ENCODE measurements at places on chromosomes 7 and 10.

GRCh38 chr10:103244666-103245271 lies 918 bp upstream of the RPEL1 start:
- peak; percentile 62 for DNase-seq

DNA sequence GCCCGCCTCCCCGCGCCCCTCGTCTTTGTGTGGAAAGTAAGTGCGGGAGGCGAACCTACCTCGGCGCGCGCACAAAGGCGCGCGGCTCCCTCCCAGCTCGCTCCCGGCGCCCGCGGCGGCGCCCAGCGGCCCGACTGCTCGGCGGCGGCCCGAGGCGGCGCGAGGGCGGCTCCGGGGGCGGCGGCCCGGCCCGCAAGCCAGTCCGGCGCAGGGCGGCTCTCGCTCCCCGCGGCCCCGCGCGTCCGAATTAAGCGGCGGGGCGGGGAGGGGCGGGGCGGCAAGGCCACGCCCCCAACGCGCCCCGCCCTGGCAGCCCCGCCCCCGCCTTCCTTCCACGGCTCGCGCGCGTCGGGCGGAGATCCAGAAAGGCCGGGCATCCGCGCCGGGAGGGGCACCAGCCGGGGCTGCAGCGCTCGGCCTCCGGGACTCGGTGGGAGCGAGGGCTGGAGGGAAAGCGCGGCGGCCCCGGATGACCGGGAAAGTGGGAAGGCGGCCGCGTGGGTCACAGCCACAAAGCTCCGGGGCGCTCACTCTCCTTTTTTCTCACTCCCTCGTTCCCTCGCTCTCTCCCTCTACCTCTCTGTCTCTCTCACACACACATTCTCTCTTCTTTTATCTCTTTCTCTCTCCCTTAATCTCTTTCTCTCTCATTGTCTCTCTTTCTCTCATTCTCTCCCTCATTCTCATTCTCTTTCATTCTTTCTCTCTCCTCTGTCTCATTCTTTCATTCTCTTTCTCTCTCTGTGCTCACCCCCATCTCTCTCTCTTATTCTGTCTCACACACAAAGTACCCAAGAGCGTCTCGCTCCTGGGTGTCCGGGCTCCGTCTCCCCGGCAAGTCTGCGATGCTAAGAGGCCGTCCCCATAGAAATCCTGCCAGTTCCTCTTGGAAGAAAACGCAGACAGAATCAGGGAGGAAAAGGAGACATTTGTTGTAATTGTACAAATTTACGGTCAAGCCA lies 170.2 kb downstream of the FAM107B start:
- DNase-seq: no peak

- DNase-seq: no peak
These were observed 22.8 kb downstream of the FAM107B start for GRCh38 chr10:14751921-14752320.

GRCh38 chr10:62594093-62594520 lies 210.4 kb upstream of the ADO start:
- DNase-seq: no peak

GRCh38 chr10:114024876-114025610 lies 18.6 kb upstream of the ADRB1 start:
- peak; percentile 65 for DNase-seq

- no peak for DNase-seq
These were observed 5.2 kb downstream of the INPP5A start for GRCh38 chr10:132542819-132543218.

GRCh38 chr10:61993711-61994401 lies 92.4 kb downstream of the ARID5B start:
- no peak for DNase-seq

DNA sequence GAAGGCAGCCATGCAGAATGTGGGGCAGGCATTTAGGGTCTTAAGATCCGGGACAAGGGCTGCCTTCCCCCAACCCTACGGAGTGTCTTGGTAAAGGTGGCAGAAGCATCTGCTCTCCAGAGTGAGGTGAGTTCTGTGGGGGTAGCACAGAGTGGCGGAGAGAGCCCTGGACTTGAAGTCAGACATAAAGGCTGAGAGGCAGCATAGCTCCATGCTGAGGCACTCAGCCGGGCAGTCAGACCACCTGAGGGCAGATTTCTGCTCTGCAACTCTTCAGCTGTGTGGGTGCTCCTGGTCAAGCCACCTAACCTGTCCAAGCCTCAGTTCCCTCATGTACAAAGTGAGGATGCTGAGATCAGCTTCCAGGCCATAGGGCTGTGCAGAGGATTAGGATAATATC lies 81.0 kb downstream of the CRTAC1 start:
- DNase-seq: no peak

DNA sequence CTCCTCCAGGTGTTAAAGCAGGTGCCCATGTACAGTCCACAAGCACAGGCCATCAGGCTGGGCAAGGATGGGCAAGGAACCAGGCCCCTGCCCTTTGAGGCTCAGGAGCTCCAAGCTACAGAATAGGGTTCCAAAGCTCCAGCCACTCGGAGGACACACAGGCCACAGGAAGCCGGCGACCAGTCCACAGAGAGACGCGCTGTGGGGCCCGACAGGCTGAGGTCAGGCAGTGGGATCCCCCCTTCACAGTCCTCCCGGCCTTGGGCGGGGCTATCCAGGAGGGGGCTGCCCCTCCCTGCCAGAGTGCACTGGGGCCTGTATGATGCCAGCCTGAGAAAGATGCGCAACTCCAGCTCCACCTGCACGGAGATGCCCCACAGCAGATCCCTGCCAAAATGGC lies 34.0 kb downstream of the MAD1L1 start:
- no peak for DNase-seq

- DNase-seq: no peak
These were observed 173.2 kb upstream of the MTPN start for GRCh38 chr7:136150311-136150710.

DNA sequence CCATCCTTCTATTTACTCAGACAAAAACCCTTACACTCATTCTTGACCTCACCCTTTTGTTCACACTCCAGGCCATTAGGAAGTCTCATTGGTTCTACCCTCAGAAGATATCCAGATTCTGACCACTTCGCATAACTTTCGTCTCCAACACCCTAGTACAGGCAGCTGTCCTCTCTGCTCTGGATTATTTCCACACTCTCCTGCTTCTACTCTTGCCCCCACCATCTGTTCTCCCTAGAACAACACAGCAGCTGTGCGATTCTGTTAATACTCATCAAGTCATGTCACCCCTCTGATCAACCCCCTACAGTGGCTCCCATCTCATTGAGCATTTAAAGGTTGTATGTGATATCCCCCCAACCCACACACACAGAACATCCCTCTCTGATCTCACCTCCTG lies 15.5 kb upstream of the TRIL start:
- DNase-seq: no peak

- DNase-seq: no peak
These were observed 2.9 kb upstream of the TARP start for GRCh38 chr7:38276096-38276877.

- no peak for DNase-seq
These were observed 188.2 kb downstream of the KIF20B start for GRCh38 chr10:89889606-89890005.

- DNase-seq: no peak
These were observed 6.9 kb upstream of the ZNF485 start for GRCh38 chr10:43599333-43599732.

- DNase-seq: no peak
These were observed 1.2 kb downstream of the PHKG1 start for GRCh38 chr7:56091591-56091990.

DNA sequence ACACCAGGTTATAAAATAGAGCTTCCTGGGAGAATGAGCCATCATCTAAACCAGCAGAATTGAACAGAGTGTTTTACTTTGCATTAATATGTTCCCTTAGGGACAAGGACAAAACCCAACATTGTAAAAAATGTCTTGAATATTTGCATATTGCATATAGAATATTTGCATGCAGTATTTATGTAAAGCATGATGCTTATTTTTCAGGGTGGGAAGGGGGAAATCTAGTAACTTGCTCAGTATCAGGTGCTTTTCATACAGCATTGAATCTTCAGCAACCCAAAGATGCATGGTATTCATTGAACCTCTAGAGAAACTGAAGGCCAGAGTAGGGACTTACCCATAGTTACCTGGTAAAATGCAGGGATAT lies 409.2 kb upstream of the ZMIZ1 start:
- no peak for DNase-seq

- DNase-seq: no peak
These were observed 37.1 kb upstream of the BICC1 start for GRCh38 chr10:58475322-58476277.

Measured in KG1 (cell line).